Heart right ventricle (tissue), 16 donors: ENCODE measurements at places on chromosomes 11 and 22. TPM values are rescaled to one million over a fixed set of nuclear protein-coding genes. Genes with fewer than 3 reads are reported as not detected.

CCDC73 gene
- total RNA-seq = not detected

OR10A6 gene
- not detected for total RNA-seq

CALCA gene
- not detected for total RNA-seq

TXN2 gene
- total RNA-seq = 125 TPM

LARGE2 gene
- total RNA-seq = not detected

YAP1 gene
- 62.7 TPM for total RNA-seq

SCARF2 gene
- total RNA-seq = 2.1 TPM

RANBP1 gene
- 37.2 TPM for total RNA-seq

KCNQ1 gene
- total RNA-seq = 39.7 TPM

C11orf21 gene
- total RNA-seq = 31.8 TPM

ASRGL1 gene
- 9.1 TPM for total RNA-seq

OVCH2 gene
- total RNA-seq = not detected

GRK2 gene
- 41.5 TPM for total RNA-seq

LRRC32 gene
- total RNA-seq = 58.4 TPM

CHRNA10 gene
- total RNA-seq = 0.36 TPM

KRTAP5-1 gene
- total RNA-seq = not detected

GNAZ gene
- 2.7 TPM for total RNA-seq

SCT gene
- not detected for total RNA-seq

USP28 gene
- 131 TPM for total RNA-seq

LDHAL6A gene
- total RNA-seq = not detected

NFAM1 gene
- total RNA-seq = 1.3 TPM

ATXN10 gene
- 122 TPM for total RNA-seq

SPCS2 gene
- total RNA-seq = 78.4 TPM

OR4A5 gene
- not detected for total RNA-seq

ADORA2A gene
- total RNA-seq = 9.7 TPM

PNPLA5 gene
- not detected for total RNA-seq

OR2AG1 gene
- total RNA-seq = not detected

RASGRP2 gene
- total RNA-seq = 45.2 TPM

NPAS4 gene
- total RNA-seq = not detected

HSD17B12 gene
- 81.7 TPM for total RNA-seq

SOX10 gene
- 1.1 TPM for total RNA-seq
